Left lung (tissue), 14 donors: ENCODE measurements at places on chromosomes 7 and 10. TPM values are rescaled to one million over a fixed set of nuclear protein-coding genes. Genes with fewer than 3 reads are reported as not detected.

Gene ELAPOR2
- 87.2 TPM for total RNA-seq

Gene CDK14
- total RNA-seq = 37.5 TPM

Gene ELFN1
- 1.6 TPM for total RNA-seq

Gene HOXA10
- 0.42 TPM for total RNA-seq

Gene CYP2E1
- 0.68 TPM for total RNA-seq

Gene GBX1
- total RNA-seq = not detected

Gene JAKMIP3
- 0.38 TPM for total RNA-seq

Gene GIMAP8
- 17.1 TPM for total RNA-seq

Gene CPVL
- total RNA-seq = 40.8 TPM

Gene PTPRN2
- 6.9 TPM for total RNA-seq

GRCh38 chr7:125184801-125185200, 255.2 kb upstream of the POT1 start:
- H3K4me1 ChIP-seq = no peaks in the 10 kb centered on the region
- no peaks in the 10 kb centered on the region for H3K27me3 ChIP-seq
- no peak overlapping the region for H3K4me3 ChIP-seq
- H3K27ac ChIP-seq = no peak overlapping the region

- H3K27me3 ChIP-seq = no peaks in the 10 kb centered on the region
- no peaks in the 10 kb centered on the region for H3K36me3 ChIP-seq
- DNase-seq = no peak
- no peak overlapping the region for H3K27ac ChIP-seq
- H3K4me3 ChIP-seq = no peak overlapping the region
Observed at GRCh38 chr7:142537760-142538159, 211.5 kb upstream of the PRSS1 start.

GRCh38 chr10:62618576-62619412, 185.7 kb upstream of the ADO start:
- DNase-seq = no peak
- peaks cover 11% of the 10 kb centered on the region for H3K4me1 ChIP-seq
- H3K36me3 ChIP-seq = no peaks in the 10 kb centered on the region
- no peak overlapping the region for H3K27ac ChIP-seq
- no peaks in the 10 kb centered on the region for H3K27me3 ChIP-seq
- H3K4me3 ChIP-seq = no peak overlapping the region

DNA sequence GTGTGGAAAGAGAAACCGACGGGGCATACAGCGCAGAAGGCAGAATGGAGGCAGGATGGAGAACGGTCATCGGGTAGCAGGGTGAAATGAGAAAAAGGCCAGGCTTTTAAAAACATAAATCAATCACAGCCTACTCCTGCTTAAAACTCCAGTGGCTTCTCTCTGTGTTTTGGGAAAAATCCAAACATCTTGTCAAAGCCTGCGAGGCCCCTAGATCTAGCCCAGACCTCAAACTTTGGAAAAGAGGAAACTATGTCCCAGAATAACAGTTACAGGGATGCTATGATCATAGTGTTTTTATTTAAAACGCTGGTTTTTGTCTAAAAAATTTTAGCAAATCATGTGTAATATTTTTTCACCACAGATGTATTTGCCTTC, 41.1 kb downstream of the PPP1R3C start:
- no peaks in the 10 kb centered on the region for H3K27me3 ChIP-seq
- H3K4me3 ChIP-seq = no peak overlapping the region
- H3K27ac ChIP-seq = peak overlapping the region; percentile 16
- peaks cover 11% of the 10 kb centered on the region for H3K4me1 ChIP-seq
- no peaks in the 10 kb centered on the region for H3K36me3 ChIP-seq
- DNase-seq = no peak

GRCh38 chr7:52635021-52635420, 400.4 kb upstream of the POM121L12 start:
- DNase-seq = no peak
- no peak overlapping the region for H3K27ac ChIP-seq
- no peaks in the 10 kb centered on the region for H3K27me3 ChIP-seq
- H3K36me3 ChIP-seq = no peaks in the 10 kb centered on the region
- H3K4me3 ChIP-seq = no peak overlapping the region

- no peak overlapping the region for H3K27ac ChIP-seq
- H3K4me3 ChIP-seq = no peak overlapping the region
- H3K36me3 ChIP-seq = no peaks in the 10 kb centered on the region
- H3K27me3 ChIP-seq = no peaks in the 10 kb centered on the region
- H3K4me1 ChIP-seq = peaks cover 30% of the 10 kb centered on the region
Observed at GRCh38 chr10:70584909-70585544, 17.5 kb downstream of the PRF1 start.

- H3K4me3 ChIP-seq = no peak overlapping the region
- DNase-seq = no peak
- no peaks in the 10 kb centered on the region for H3K27me3 ChIP-seq
Observed at GRCh38 chr7:77309714-77310220, 106.4 kb downstream of the GSAP start.

- H3K27me3 ChIP-seq = peaks cover 52% of the 10 kb centered on the region
- H3K27ac ChIP-seq = no peak overlapping the region
- no peaks in the 10 kb centered on the region for H3K36me3 ChIP-seq
- H3K4me1 ChIP-seq = peaks cover 40% of the 10 kb centered on the region
- DNase-seq = no peak
- peak overlapping the region; percentile 48 for H3K4me3 ChIP-seq
Observed at GRCh38 chr10:102242118-102242485, 790 bp upstream of the PITX3 start.

DNA sequence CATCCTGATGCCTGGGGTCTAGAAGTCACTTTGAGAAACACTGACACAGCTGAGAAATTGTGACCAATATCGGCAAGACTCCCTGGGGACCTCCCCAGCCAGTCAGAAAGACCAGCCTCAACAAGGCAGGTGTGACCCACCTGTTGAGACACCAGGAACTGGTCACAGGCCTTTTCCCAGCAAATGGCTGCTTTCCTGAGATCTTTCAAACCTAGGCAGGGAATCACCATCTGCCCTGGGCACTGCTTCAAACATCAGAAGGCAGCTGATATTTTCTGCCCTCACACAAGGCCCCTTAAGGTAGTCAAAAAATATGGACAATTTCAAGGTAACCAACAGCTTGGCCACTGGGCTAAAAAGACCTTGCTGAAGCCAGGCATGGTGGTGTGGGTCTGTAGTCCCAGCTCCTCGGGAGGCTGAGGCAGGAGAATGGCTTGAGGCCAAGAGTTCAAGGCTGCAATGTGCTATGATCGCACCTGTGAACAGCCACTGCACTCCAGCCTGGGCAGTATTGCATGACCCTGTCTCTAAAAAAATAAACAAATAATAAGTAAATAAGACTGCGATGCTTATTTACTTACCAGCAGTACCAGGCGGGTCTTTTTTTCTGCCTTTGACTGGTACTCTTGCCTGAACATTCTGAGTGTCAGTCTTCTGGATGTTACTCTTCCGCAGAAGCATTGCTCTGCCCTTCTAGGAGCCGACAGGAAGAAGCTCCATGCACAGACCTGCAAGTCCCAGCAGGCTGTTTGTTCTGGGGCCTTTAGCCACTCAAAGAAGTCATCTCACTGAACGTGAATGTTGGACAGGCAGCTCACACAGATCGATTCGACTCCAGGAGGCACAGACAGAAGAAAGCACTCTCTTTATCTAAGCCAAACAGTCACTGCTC, 59.7 kb downstream of the SORBS1 start:
- no peak overlapping the region for H3K4me3 ChIP-seq
- no peaks in the 10 kb centered on the region for H3K36me3 ChIP-seq
- no peak for DNase-seq
- peaks cover 3% of the 10 kb centered on the region for H3K4me1 ChIP-seq
- no peaks in the 10 kb centered on the region for H3K27me3 ChIP-seq

GRCh38 chr7:45162311-45162845, 4.8 kb downstream of the RAMP3 start:
- H3K27ac ChIP-seq = no peak overlapping the region
- H3K27me3 ChIP-seq = peaks cover 19% of the 10 kb centered on the region
- DNase-seq = no peak
- H3K4me3 ChIP-seq = no peak overlapping the region

- DNase-seq = no peak
- H3K27me3 ChIP-seq = no peaks in the 10 kb centered on the region
- H3K4me1 ChIP-seq = no peaks in the 10 kb centered on the region
- no peak overlapping the region for H3K27ac ChIP-seq
Observed at GRCh38 chr10:51604579-51604978, 94.8 kb downstream of the CSTF2T start.

DNA sequence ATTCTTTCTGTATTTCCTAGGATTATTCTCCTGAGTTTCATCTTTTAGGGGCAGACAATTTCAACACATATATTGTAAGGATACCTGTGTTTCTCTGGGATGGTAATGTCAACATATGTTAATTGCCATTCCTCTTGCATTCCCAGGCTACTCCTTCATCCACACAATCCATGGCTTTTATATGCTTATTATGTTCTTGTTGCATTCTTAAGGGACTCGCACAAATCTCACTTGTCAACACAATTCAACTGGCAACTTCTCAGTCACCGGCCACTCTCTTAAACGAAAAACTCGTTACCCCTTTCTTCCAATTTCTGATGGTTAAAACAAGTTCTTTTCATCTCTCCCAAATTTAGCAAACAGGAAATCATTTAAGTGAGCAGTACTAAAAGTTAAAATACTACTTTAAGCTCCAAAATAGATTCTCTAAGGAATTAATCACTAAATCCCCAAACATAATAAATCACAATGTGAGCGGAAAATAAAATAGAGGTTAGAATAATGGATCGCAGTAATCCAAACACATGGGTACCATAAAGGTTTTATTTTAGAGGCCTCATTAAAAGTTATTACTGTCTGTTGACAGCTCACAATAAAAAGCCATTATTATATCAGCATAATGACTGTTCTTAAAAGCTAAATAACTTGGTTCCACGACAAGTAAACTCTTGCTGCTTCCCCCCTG, 223.2 kb downstream of the ELMO1 start:
- H3K27me3 ChIP-seq = no peaks in the 10 kb centered on the region
- H3K27ac ChIP-seq = no peak overlapping the region
- H3K4me3 ChIP-seq = no peak overlapping the region

DNA sequence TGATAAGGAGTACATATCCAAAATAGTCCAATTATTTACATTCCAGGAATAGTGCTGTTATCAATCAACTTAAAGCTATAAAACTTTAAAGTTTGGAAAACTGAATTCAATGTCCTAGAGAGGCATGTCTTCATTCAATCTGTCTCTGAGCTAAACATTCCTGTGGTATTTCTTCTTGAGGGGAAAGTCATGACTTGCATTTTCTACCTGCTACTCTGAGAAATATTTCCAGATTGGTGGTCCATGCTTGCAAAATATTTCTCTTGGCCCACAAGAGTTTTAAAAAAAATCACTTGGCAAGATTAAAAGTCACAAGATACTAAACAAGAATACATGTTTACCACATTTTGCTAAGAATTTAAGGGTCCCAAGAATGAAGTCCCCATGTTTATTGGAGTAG, 63.6 kb upstream of the HGF start:
- no peaks in the 10 kb centered on the region for H3K36me3 ChIP-seq
- no peaks in the 10 kb centered on the region for H3K4me1 ChIP-seq
- H3K27me3 ChIP-seq = no peaks in the 10 kb centered on the region
- H3K4me3 ChIP-seq = no peak overlapping the region
- no peak overlapping the region for H3K27ac ChIP-seq

DNA sequence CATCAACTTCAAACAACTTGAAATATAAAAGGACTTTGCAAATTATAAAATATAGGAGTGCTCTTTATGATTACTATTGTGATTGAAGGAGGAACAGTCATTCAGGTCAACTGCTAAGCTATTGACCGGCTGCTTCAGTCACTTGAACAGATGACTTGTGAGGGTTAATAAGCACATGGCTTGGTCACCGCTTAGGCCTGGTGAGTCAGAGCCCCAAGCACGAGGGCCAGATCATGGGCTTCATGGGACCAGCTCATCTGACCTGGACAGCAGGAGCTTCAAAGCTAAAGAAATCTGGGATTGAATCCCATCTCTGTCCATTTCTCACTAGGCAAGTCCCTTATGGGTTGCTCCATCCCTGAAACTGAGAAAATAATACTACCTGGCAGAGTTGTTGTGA, 60.4 kb upstream of the ADO start:
- DNase-seq = no peak
- no peak overlapping the region for H3K4me3 ChIP-seq
- no peaks in the 10 kb centered on the region for H3K27me3 ChIP-seq
- H3K27ac ChIP-seq = no peak overlapping the region

- no peak overlapping the region for H3K27ac ChIP-seq
- DNase-seq = no peak
- H3K4me3 ChIP-seq = no peak overlapping the region
- no peaks in the 10 kb centered on the region for H3K27me3 ChIP-seq
Observed at GRCh38 chr10:4082861-4083260, 297.9 kb upstream of the KLF6 start.

GRCh38 chr7:70881167-70881847, 250.6 kb upstream of the GALNT17 start:
- no peak overlapping the region for H3K4me3 ChIP-seq
- DNase-seq = no peak
- H3K27me3 ChIP-seq = no peaks in the 10 kb centered on the region
- no peak overlapping the region for H3K27ac ChIP-seq
- H3K4me1 ChIP-seq = no peaks in the 10 kb centered on the region

DNA sequence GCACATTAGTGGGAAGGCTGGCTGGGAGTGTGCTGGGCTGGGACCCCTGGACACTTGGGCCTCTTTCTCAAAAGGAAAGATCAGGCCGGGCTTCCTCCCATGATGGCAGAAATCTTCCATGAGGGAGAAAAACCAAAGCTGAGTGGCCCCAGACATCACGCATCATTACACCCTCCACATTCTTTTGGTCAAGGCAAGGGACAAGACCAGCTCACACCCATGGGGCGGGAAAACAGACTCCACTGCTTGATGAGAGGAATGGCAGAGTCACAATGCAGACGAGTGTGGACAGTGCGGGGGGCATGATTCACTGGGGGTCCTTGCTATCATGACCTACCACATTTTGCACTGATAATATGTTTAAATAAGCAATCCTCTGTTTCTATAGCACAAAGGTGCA, 73.3 kb downstream of the CREB3L2 start:
- no peak overlapping the region for H3K4me3 ChIP-seq
- peaks cover 15% of the 10 kb centered on the region for H3K4me1 ChIP-seq
- peaks cover 26% of the 10 kb centered on the region for H3K36me3 ChIP-seq
- DNase-seq = no peak

GRCh38 chr7:19107356-19108146, 9.9 kb downstream of the TWIST1 start:
- H3K4me3 ChIP-seq = peak overlapping the region; percentile 9
- H3K27ac ChIP-seq = no peak overlapping the region
- H3K4me1 ChIP-seq = peaks cover 17% of the 10 kb centered on the region
- no peaks in the 10 kb centered on the region for H3K36me3 ChIP-seq
- peak; percentile 68 for DNase-seq
- H3K27me3 ChIP-seq = peaks cover 93% of the 10 kb centered on the region

DNA sequence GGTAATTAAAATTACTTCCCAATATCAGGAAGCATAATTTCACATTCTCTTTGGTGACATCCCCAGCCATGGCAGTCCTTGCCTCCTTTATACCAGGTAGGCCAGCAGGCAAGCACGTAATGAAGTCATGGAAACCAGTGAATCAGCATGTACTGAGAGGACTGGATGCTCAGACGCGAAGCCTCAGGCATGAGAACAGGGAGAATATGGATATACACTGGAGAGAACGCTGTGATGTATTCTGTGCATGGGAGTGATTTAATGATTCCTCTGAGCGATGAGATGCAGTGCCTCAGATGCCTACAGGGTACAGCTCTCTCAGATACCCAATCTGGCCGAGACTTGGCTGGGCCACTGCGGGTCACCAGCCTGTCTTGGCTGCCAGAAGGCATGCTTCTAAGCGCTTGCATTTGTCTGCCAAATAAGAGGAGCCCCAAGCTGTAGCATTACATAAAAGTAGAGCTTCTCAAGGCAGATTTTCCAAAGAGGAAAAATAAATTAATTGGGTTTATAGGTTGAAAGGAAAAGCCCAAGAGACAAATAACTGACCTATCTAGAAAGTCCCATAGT, 238.1 kb downstream of the RELN start:
- H3K4me1 ChIP-seq = no peaks in the 10 kb centered on the region
- H3K27me3 ChIP-seq = no peaks in the 10 kb centered on the region
- no peak overlapping the region for H3K27ac ChIP-seq
- no peak for DNase-seq
- H3K36me3 ChIP-seq = no peaks in the 10 kb centered on the region
